ENCODE measurements at places on chromosomes 5 and 9.

GRCh38 chr9:27436234-27436633 lies 87.9 kb upstream of the IFNK start:
- DNase-seq, result peak; percentile 87

GRCh38 chr5:14593326-14594021 lies 11.9 kb downstream of the OTULINL start:
- DNase-seq, result no peak

DNA sequence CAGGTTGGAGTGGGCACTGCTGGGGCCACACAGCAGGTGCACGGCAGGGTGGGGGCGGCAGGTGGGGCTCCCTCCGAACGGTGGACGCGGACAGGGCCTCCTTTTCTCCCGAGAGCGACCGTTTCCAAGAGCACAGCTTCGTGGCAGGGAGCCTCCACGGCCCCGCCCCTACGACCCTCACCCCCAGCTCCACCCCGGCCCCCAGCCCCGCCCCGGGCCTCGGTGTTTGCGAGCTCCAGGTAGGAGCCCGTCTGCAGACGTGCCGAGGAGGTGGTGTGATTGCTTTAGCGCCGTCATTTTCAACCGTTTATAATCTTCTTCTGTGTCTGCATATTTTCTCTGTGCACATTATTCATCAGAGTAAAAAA lies 8.8 kb downstream of the GRIN1 start:
- no peak for DNase-seq

DNA sequence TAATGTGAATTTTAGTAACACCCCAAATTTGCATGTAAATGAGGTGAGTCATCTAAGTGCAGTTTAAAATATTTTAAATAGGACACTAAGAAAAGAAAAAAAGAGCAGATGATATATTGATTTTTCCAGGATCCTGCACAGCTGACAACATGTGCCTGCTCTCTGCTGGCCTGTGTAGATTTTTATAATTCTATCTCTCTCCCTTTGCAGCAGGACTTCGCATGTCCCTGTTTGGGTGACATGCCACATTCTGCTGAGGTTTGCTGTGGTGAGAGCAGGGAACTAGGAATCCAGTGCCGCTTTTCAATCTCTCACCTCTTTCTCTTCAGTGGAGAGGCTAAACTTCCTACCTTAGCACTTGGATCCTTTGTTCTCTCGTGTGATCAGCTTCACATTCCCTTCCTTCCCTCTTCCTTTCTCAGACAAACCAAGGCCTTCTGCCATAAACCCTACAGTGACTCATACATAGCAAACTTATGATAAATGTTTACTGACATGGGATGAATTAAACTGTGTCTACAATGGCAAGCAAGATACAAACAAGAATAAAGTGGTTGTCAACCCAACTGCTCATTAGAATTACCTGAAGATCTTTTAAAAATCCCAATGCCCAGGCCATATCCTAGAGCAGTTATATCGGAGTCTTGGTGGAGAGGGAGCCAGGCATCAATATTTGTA lies 198.8 kb upstream of the EFNA5 start:
- no peak for DNase-seq

DNA sequence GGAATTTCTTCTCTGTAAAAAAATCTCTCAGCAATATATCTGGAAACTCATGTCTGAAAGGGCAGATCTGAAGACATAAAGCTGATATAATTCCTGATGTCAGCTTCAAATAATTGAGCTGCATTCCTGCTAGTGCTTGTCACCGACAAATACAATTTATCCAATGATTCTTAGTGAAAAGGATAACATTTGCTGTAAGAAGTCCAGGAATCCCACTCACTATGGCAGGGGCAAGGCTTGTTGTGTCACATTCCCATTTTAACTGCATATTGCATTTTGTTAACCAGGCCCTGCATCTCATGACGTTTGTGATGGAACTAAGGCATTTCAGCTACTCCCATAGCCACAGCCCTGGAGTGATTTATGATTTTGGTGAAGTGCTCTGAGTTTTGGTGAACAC lies 160.1 kb upstream of the DAB2 start:
- DNase-seq, result no peak

DNA sequence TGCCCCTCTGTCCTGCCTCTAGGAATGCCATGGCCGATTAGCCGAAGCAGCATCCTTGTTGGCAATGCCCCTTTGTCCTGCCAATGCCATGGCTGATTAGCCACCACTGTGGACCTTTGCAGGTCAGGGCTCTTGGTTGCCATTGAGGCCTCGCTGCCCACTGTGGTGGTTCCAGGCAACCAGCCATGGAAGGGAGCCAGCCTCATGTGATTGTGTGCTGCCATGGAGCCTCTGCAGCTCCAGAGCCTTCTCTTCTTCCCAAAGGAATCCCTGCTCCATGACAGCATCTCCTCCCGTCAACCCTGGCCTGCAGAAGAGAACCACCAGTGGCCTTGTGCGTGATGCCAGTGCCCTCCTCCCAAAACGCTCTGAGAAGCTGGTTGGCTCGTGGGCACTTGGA lies 187.0 kb downstream of the CACNA1B start:
- DNase-seq, result no peak

DNA sequence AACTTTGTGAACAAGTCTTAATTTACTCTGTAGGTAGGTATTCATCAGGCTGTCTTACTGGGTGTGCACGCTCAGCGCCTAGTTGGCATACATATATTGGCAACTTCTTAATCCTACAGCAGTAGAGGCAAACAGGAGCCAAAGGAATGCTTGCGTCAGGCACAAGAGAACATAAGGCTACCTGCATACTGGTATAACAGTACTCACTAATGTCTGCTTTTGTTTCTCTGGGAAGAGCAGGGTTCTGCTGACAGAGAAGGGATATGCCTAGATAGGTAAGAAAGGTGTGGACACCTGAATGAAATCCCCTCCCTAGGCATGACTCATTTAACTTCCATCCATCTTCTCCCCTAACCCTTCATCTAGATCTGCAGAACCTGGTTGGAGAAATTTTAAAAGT lies 40.1 kb downstream of the ELL2 start:
- DNase-seq, result no peak

- DNase-seq, result no peak
Observed at GRCh38 chr5:78215565-78215964, 78.9 kb downstream of the AP3B1 start.

- no peak for DNase-seq
Observed at GRCh38 chr5:150487199-150488061, 20.5 kb upstream of the NDST1 start.

DNA sequence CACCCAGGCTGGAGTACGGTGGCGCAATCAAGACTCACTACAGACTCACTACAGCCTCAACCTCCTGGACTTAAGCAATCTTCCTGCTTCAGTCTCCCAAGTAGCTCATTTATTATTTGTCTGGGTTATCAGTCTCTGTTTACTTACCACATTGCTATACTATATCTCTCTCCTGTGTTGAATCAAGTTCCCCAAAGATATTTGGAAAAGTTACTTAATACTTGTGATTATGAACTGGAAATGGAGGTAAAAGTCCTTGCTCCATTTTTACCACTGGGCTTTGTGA lies 55.6 kb downstream of the ANGPTL2 start:
- no peak for DNase-seq

DNA sequence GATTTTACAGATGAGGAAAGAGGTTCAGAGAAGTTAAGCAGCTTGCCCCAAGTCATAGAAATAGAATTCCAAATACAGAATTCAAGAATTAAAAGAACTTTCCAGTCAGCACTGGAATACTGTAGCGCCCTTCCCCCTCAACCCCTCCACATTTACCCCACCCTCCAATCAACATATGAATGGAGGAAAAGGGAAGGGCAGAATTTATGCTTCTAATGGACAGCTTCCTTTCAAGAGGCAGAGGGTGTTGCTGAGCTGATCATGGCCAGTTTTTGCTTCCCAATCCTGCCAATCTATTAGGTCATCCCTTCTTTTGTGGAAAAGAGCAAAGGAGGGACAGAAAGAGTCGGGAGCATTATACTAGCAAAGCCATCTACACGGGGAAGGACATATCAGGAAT lies 39.1 kb upstream of the ANKRD31 start:
- no peak for DNase-seq

DNA sequence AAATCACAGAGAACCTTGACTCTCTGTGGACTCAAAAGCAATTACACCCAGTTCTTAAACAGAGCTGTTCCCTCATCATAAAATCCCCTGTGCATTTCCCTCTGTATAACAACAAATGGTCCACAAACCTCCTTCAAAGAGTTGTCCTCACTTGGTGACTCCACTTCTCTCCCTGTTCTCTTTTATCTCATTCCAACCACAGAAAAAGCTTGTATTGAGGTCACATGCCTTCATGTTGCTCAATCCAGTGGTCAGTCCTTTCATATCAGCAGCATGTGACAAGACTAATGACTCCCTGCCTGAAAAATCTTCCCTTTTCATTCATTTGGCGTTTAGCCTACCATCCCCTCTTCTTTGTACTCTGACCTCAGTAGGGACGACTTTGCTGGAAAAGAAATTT lies 158.0 kb downstream of the DEPDC1B start:
- no peak for DNase-seq

DNA sequence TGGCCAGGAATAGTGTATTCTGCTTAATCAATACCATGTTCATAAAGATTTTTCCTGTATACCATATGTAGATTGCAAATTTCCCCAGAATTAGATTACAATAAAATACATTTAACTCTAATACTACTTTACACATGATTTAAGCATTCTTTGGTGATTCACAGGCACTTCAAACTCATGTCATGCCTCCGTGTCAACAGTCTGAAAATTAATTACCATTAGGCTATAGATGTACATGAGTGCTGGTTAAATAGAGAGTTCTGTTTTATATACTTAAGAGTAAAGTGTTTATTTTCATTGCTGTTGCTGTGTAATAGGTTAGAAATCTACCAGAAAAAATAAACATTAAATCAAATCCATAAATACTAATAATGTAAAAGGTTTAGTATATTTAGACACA lies 159.8 kb downstream of the ZSWIM6 start:
- no peak for DNase-seq

DNA sequence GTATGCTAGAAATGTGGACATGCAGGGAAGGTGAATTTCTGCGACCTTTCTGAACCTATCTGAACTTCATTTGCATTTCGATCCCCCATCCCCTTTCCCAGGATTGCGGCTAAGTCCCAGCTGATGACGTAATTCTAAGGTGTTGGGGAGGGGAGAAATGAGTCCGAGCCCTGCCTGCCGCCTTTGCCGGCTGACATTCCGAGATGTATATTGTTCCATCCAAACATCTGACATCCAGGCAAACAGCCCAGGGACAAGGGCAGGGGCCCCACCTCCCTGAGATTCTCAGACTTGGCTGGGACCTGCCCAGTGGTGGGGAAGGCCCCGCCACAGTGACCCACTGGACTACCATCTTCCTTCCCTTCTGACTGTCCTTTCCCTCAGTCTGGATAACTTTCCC lies 494.6 kb downstream of the ENC1 start:
- DNase-seq, result no peak

GRCh38 chr5:64759960-64760660 lies 8.4 kb downstream of the SREK1IP1 start:
- DNase-seq, result no peak
